ENCODE measurements at places on chromosomes 2 and 18. TPM values are rescaled to one million over a fixed set of nuclear protein-coding genes. Genes with fewer than 3 reads are reported as not detected.

The ANKRD23 gene
- 17.3 TPM for total RNA-seq

DNA sequence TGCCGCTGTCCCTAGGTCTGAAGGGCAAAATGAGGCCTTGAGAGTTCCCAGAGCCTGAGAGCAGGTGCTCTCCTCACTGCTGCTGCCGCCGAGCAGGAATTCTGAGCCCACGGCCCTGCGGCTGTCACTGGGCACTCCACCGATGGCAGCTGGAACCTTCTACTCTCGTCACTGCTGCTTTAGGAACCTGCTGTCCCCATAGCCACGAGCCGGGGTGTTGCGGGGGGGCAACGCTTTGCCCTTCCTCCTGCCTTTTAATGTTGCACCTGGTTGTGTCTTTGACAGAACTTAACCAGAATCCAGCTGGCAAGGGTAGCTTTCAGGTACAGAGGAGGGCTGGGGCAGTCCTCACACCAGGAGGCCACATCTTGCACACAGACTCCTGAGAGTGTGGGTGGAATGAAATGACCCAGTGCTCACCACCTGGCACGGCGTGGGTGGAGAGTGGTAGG, 32.3 kb downstream of the NCK2 start:
- DNase-seq: no peak

DNA sequence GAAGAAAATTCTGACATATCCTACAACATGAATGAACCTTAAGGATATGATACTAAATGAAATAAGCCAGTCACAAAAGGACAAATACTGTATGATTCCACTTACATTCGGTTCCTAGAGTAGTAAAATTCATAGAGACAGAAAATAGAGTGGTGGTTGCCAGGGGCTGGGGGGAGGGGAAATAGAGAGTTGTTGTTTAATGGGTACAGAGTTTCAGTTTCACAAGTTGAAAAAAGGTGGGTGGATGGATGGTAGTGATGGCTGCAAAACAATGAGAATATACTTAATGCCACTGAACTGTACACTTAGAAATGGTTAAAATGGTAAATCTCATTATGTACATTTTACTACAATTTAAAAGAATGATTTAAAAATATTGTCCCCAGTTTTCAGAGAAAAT, 53.3 kb upstream of the NFU1 start:
- DNase-seq: peak; percentile 67

DNA sequence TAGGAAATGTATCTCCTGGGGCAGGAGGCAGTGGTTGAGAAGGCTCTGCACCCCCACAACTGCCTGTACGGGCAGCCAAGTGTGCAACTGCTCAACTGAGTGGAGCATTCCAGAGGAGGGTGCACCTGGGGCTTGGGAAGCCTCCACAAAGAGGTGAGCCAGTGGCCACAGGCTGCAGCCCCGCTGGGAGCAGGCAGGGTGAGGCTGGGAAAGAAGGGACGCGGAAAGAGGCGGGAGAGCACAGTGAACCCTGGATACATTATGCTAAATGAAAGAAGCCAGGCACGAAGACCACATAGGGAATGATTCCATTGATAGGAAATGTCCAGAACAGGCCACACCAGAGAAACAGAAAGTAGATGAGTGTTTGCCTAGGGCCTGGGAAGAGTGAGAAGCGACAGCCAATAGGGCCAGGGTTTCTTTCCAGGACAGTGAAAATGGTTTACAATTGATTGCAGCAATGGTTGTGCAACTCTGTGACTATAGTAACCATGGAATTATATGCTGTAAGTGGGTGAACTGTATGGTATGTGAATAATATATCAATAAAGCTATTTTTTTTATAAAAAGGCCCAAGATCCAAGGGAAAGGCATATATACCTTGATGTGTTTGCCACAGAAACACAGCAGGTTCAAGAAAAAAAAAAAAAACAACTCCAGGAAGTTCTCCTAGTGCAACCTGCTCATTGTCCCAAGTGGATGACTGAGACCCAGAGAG, 82.4 kb downstream of the DDX1 start:
- no peak for DNase-seq

DNA sequence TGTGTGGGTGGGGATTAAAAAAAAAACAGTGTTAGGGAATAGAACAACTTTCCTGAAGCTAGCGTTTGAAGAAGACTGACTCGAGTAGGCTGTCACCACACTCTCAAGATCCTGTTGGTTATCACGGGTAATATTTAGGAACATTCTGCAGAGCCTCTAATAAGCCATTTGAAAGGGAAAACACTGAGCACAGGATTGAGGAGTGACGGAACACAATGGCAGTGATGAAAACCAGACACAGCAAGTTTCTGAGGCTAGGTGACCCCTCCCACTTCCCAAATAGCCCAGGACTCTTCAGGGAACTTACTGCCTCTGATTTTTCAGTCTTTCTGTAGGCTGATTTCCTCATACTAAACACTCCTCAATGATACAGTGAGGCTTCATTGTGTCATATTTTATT, 88.2 kb upstream of the TMEM200C start:
- DNase-seq: no peak

- DNase-seq: peak; percentile 14
These were observed 763 bp downstream of the CCDC141 start for GRCh38 chr2:179049203-179049545.

- peak; percentile 20 for DNase-seq
These were observed 112.4 kb downstream of the MIB1 start for GRCh38 chr18:21853016-21853415.

- no peak for DNase-seq
These were observed 132.9 kb upstream of the HDAC4 start for GRCh38 chr2:239533569-239534316.
